Effector CD8-positive, alpha-beta T cell (primary cell): ENCODE measurements at places on chromosomes 1 and 21.

GRCh38 chr1:98739762-98740161 lies 78.2 kb downstream of the SNX7 start:
- no peak for DNase-seq

- no peak for DNase-seq
Measured at GRCh38 chr21:19853709-19854575, 1144.3 kb upstream of the NCAM2 start.

DNA sequence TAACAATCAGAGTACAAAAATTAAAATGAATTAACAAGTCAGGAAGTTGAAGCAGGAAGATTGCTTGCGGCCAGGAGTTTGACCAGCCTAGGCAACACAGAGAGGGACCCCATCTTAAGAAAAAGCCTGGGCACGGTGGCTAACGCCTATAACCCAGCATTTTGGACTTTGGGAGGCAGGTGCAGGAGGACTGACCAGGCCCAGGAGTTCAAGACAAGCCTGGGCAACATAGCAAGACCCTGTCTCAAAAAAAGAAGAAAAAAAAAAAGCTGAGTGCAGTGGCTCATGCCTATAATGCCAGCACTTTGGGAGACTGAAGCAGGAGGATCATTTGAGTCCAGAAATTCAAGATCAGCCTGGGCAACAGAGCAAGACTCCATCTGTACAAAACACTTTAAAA lies 38.5 kb downstream of the TESK2 start:
- no peak for DNase-seq

DNA sequence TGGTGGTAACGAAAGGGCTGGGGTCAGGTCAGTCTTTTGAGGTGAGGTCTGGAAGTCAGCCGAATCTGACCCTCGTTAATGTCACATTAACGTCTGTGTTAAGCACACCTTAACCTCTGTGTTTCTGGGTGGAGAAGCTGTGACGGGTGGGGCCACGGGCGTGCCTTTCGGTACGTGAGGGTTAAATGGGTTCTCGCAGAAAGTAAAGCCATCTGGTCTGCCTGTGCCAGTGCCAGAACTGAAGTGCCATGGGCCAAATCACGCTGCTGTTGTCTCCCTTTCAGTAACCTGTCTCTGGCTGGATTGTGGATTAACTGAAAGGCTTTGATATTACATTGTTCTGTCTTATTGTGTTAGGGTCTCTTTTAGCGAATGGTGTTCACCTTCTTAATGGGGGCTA lies 14.4 kb downstream of the URB2 start:
- DNase-seq = no peak

DNA sequence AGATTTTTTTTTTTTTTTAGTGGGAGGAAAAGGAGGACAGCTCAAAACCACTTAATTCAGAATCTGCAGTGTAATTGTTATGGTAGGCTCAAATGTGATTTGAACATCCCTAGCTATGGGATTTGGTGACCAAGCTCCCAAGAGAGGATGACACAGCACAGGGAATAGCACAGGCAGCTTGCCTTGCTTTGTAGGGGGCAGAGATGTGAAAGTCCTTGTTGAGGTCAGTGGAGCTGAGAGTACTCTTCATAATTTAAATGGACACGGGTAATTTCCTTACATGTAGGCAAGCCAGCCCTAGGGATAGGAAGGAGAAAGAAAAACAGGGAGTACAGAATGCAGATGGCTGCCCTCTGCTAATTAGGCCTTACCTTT lies 3.2 kb upstream of the UCK2 start:
- no peak for DNase-seq

- DNase-seq = no peak
Measured at GRCh38 chr21:35476621-35477395, 427.7 kb upstream of the RUNX1 start.

DNA sequence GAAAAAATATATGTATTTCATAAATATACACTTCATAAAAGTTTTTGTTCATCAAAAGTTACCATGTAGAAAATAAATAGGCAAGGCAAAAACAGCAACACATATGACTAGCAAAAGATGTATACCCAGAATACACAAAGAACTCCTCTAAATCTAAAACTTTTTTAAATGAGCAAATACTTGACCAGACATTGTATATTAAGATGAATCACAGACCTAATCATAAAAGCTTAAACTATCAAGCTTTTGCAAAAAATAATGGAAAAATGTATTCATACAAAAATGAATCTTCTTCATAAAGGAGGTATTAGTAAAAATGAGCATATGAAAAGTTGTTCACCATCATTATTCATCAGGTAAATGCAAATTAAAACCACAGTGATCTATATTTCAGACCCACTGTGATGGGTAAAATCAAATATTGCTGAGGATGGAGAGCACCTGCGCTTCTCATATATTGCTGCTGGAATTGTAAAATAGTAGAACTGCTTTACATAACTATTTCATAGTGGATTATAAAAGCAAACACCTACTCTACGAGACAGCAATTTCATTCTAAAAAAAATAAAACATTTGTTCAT lies 78.3 kb upstream of the RGS1 start:
- DNase-seq = no peak

GRCh38 chr1:114167226-114167625 lies 13.6 kb upstream of the SYT6 start:
- DNase-seq = no peak

GRCh38 chr1:182054698-182055326 lies 6.7 kb downstream of the ZNF648 start:
- DNase-seq = peak; percentile 10

DNA sequence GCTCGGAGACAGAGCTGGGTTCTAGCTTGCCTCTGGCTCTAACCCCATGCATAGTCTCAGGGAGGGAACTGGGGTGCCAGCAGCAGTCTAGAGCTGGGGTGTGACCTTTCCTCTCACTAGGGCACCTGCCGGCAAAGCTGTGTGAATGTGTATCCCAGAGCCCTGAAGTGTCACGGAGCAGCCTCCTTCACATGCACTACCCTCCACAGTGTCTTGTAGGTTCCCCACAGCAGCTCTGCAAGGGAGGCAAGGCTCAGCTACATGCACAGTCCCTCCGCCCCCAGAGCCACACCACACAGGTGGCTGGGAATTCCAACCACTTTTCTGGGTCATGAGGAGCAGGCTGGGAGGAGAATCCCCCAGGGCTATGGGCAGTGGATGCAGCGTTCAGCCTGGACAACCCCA lies 7.7 kb upstream of the HPCA start:
- no peak for DNase-seq

DNA sequence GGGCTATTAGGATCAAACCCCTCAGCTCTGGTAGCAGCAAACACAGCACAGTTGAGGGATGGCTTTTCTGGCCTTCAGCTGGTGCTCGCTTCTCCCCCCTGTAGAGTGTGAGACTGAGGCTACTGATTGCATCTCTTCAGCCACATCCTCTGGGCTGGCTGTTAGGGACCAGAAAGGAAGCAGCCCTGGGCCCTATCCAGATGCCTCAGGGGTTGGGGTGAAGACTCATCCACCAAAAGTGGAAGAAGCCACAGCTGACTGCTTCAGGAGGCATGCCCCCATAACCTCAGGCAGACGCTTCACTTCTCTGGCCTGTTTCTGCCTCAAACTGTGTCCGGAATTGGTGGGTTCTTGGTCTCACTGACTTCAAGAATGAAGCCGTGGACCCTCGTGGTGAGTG lies 6.2 kb upstream of the TMEM200B start:
- no peak for DNase-seq

- no peak for DNase-seq
Measured at GRCh38 chr1:161390559-161390858, 22.8 kb upstream of the CFAP126 start.

DNA sequence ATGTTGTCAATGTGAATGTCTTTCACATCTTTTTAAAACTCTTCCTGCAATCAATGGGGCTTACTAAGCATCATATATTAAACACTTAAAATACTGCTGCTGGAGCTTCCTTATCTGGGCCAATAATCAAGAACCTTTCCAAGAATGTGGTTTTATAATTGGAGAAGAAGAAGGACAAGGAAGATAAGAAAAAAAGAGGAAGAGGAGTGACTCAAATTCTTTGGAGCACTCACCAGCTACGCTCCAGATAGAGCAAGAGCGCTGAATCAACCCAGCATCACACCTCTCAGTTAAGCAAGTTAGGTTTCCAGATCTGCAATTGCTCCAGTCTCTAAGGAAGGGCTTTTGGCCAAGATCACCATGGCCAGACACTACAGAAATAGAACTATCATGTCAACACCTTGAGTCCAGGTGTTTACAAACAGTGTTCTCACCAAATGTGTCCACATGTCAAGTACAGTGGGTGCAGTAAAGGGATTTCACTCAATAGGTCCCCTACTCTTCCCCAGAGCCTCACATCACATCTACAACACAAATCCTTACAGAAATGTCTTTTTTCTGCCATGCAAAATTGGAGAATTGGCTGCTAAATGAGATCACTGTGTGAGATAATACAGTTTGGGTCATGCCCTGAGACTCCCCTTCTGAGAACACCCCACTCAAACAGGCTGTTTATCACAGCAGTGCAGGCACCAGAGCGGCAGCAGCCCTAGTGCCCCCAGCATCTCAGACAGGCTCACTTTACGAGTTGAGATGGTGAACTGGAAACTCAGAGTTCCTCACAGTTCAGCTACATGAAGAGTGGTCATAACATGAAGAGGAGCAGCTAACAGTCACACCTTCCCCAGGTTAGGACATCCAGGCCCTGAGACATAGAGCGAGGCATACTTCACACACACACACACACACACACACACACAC lies 1.7 kb upstream of the SPRR2B start:
- DNase-seq = no peak

DNA sequence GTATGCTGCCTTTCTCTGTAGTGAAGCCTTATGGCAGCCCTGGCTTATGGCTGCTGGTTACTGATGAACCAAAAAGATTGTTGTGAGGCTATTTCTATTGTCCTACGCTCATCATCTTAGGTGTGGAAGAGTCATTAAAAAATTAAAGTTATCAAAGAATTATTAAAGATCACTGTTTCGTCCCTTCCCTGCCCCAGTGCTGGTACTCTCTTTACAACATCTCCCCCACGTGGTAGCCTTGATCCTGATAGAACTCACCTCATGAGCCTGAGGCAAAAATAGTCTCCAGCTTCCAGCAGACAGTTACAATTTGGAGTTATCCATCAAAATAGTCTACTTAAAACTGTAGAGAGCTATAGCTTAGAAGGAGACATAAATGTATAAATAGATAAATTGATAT lies 201.5 kb downstream of the S1PR1 start:
- DNase-seq = no peak

- DNase-seq = no peak
Measured at GRCh38 chr1:8012955-8013354, 13.2 kb downstream of the ERRFI1 start.

GRCh38 chr1:112981426-112981825 lies 25.4 kb upstream of the SLC16A1 start:
- no peak for DNase-seq

DNA sequence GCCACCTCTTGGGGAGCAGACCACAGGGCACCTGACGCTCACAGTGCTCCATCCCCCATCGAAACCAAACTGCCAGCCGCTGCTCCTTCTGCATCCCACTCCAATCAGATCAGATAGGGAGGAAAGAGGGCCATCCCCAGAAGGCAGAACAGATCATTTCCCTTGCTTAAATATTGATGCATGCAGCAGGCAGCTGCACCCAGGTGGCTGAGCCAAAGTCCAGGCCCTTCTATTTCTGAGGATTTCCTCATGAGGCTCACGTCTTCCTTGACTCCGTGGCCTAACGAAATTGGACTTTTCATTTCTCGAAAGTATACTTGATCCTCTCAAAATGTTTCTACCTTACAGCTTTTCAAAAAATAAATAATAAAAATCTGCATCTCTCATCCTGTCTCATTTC lies 239.2 kb downstream of the ATG4C start:
- DNase-seq = no peak

GRCh38 chr1:18018366-18018765 lies 89.2 kb upstream of the IGSF21 start:
- DNase-seq = no peak

- no peak for DNase-seq
Measured at GRCh38 chr1:7644961-7645750, 125.9 kb upstream of the VAMP3 start.

DNA sequence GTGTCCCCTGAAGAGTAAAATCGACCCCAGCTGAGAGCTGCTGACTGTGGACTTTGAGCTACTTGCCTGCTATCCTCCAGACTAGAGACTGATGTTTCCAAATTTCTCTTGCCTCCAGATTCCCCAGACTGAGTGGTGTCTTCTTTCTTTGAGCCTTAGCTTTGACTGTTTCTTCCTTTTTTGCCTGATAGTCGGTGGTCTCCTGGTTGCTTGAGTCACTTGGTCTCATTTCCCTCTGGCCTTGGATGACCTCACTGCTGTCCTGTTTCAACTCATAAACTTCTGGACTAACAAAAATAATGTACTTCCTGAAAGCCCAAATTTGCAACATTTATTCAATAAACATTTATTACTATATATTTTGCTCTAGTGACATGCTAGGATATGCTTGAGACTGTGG lies 52.9 kb upstream of the DIPK1A start:
- no peak for DNase-seq
